Esophagus squamous epithelium (tissue), 5 donors: ENCODE measurements at places on chromosomes 6 and 20. TPM values are rescaled to one million over a fixed set of nuclear protein-coding genes. Genes with fewer than 3 reads are reported as not detected.

GRCh38 chr6:140193269-140193668, 818.8 kb upstream of the CITED2 start:
- no peak overlapping the region for H3K4me3 ChIP-seq
- no peak overlapping the region for H3K27ac ChIP-seq
- H3K4me1 ChIP-seq: no peaks in the 10 kb centered on the region
- no peak for DNase-seq
- H3K36me3 ChIP-seq: no peaks in the 10 kb centered on the region

The UBE2C gene
- 17.8 TPM for total RNA-seq

DNA sequence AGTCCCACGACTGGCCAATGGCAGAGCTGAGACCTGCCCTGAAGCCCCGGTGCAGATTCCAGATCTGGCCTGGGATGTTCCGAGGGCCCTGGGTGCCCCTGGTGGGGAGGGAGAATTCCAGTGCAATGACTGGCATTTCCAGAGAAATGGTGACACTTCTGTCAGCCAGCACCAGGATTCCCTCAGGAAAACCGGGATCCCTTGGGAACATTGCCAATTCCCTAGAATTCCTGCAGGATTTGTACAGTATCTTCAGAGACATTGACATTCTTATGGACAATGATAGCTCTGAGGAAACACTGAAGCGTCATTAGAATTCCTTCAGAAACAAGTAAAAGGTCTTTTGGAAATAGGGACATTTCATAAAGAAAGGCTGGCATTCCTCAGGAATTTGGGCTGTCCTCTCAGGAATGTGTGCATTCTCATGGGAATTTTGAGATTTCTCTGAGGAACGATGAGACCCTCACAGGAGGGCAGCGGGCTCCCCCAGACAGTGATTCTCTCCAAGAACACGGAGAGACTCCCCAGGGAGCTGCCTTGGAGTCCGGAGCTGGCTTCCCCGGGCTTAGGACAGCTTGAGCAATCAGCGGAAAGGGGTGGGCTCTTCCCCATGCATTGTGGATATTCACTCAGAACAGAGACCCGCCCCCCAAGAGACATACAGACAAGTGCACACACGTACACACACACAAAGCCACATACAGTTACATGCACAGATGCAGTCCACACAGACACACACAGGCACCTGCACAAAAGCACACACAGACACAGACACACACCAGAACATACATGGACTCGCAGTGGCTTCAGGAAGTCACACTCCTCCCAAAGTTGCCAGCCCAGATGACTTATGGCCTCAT, 35.2 kb upstream of the BPIFA2 start:
- H3K27me3 ChIP-seq: peaks cover 69% of the 10 kb centered on the region
- H3K4me1 ChIP-seq: peaks cover 7% of the 10 kb centered on the region
- no peak for DNase-seq

- H3K27ac ChIP-seq: no peak overlapping the region
- no peaks in the 10 kb centered on the region for H3K36me3 ChIP-seq
- H3K27me3 ChIP-seq: no peaks in the 10 kb centered on the region
- DNase-seq: no peak
- H3K4me3 ChIP-seq: no peak overlapping the region
Measured at GRCh38 chr6:12075067-12075563, 63.0 kb downstream of the HIVEP1 start.

The HLA-DQA2 gene
- total RNA-seq: not detected

- DNase-seq: no peak
- H3K27ac ChIP-seq: no peak overlapping the region
- no peaks in the 10 kb centered on the region for H3K36me3 ChIP-seq
- H3K4me3 ChIP-seq: no peak overlapping the region
- H3K4me1 ChIP-seq: no peaks in the 10 kb centered on the region
- H3K27me3 ChIP-seq: no peaks in the 10 kb centered on the region
Measured at GRCh38 chr6:163513570-163514166, 99.2 kb downstream of the QKI start.

The TAB2 gene
- total RNA-seq: 29.3 TPM

GRCh38 chr6:163841326-163841725, 426.8 kb downstream of the QKI start:
- DNase-seq: no peak
- H3K36me3 ChIP-seq: no peaks in the 10 kb centered on the region
- H3K4me1 ChIP-seq: no peaks in the 10 kb centered on the region
- no peak overlapping the region for H3K4me3 ChIP-seq
- H3K27me3 ChIP-seq: no peaks in the 10 kb centered on the region

- no peaks in the 10 kb centered on the region for H3K36me3 ChIP-seq
- no peak for DNase-seq
- H3K27me3 ChIP-seq: no peaks in the 10 kb centered on the region
- H3K4me3 ChIP-seq: no peak overlapping the region
Measured at GRCh38 chr20:21288587-21289370, 14.4 kb upstream of the XRN2 start.

DNA sequence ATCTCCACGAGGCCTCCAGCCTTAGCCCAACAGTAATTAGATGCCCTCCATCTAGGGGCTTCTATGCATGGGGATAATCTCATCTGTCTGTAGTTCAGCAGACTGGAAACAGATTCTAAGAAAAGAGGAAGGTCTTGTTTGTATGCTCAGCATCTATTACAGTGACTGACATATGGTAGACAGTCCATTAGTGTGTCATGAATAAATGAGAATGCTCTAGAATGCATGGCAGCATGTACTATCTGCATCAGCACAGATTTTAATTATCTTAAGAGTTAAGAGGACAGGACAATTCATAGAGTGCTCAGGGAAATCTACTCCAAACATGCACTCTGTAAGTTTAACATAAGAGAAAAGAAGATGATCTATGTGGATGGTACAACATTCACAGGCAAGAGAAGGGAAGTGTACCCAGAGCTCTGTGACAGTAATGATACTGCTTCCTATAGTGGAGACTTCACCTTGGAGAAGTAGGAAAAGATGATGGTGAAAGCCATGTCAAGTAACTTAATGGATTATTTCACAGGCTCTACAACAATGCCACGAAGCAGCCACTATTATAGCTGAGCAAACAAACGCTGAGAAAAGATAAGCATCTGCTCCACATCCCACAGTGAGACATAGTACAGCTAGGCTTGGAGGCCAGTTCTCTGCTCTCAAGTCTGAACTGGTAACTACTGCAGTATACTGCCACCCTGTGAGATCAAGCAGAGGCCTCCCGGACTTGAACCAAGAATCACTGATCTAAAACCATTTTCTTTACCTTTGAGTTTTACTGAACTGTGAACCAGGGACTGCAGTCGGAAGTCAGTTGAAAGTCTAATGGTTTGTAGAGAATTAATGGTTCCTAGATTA, 309.2 kb upstream of the SPTLC3 start:
- no peaks in the 10 kb centered on the region for H3K27me3 ChIP-seq
- no peaks in the 10 kb centered on the region for H3K4me1 ChIP-seq
- H3K27ac ChIP-seq: no peak overlapping the region
- no peaks in the 10 kb centered on the region for H3K36me3 ChIP-seq
- no peak for DNase-seq
- H3K4me3 ChIP-seq: no peak overlapping the region

The ENPP4 gene
- total RNA-seq: 3.7 TPM

DNA sequence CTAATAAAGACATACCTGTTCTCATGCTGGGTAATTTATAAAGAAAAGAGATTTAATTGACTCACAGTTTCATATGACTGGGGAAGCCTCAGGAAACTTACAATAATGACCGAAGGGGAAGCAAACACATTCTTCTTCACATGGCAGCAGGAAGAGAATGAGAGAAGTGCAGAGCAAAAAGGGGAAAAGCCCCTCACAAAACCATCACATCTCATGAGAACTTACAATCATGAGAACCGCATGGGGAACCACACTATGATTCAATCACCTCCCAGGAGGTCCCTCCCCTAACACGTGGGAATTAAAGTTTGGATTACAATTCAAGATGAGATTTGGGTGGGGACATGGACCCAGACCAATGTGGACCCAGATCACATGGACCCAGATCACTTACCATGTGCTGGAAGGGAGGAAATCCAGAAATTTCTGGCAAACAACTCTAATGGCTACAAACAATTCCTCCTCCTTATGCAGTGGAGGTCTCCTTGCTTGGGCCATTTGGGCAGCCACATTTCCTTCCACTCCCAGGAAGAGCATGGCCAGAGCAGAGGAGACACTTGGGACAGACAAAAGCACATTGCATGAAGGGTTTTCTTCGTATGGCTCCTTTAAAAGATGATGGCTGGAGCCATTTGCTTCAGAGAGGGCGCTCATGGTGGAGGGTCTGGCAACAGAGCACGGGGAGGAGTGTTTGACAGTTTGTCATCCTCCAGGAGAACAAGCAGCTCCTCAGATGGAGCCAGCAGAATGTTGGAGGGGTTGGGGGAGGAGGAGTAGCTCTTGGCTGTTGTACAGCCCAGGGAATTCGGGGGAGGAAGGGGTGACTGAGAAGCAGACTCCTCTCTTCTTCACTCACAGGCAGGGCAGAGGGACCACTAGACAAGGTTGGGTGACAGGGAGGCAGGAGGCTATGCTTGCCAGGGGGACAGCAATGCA, 30.4 kb downstream of the SERPINB9 start:
- no peak overlapping the region for H3K4me3 ChIP-seq
- H3K27ac ChIP-seq: no peak overlapping the region
- H3K27me3 ChIP-seq: no peaks in the 10 kb centered on the region
- H3K4me1 ChIP-seq: peaks cover 23% of the 10 kb centered on the region
- DNase-seq: no peak

- H3K4me3 ChIP-seq: peak overlapping the region; percentile 85
- H3K36me3 ChIP-seq: no peaks in the 10 kb centered on the region
- no peak for DNase-seq
- H3K27me3 ChIP-seq: no peaks in the 10 kb centered on the region
- H3K27ac ChIP-seq: peak overlapping the region; percentile 90
Measured at GRCh38 chr6:119347466-119348095, 2.0 kb downstream of the MAN1A1 start.

The NRSN1 gene
- total RNA-seq: not detected

GRCh38 chr6:100593522-100593921, 128.8 kb upstream of the SIM1 start:
- no peaks in the 10 kb centered on the region for H3K27me3 ChIP-seq
- peaks cover 41% of the 10 kb centered on the region for H3K36me3 ChIP-seq
- no peak overlapping the region for H3K27ac ChIP-seq
- no peak for DNase-seq
- no peak overlapping the region for H3K4me3 ChIP-seq
- H3K4me1 ChIP-seq: no peaks in the 10 kb centered on the region

The C4B gene
- total RNA-seq: 3.2 TPM

The PGC gene
- not detected for total RNA-seq

GRCh38 chr6:5095236-5095635, 10.1 kb downstream of the PPP1R3G start:
- no peak overlapping the region for H3K4me3 ChIP-seq
- DNase-seq: no peak
- H3K4me1 ChIP-seq: no peaks in the 10 kb centered on the region
- H3K36me3 ChIP-seq: no peaks in the 10 kb centered on the region
- no peaks in the 10 kb centered on the region for H3K27me3 ChIP-seq
- no peak overlapping the region for H3K27ac ChIP-seq

- H3K4me3 ChIP-seq: no peak overlapping the region
- no peak overlapping the region for H3K27ac ChIP-seq
- H3K36me3 ChIP-seq: no peaks in the 10 kb centered on the region
- DNase-seq: no peak
- no peaks in the 10 kb centered on the region for H3K4me1 ChIP-seq
- H3K27me3 ChIP-seq: no peaks in the 10 kb centered on the region
Measured at GRCh38 chr6:155408981-155409380, 46.7 kb downstream of the NOX3 start.

DNA sequence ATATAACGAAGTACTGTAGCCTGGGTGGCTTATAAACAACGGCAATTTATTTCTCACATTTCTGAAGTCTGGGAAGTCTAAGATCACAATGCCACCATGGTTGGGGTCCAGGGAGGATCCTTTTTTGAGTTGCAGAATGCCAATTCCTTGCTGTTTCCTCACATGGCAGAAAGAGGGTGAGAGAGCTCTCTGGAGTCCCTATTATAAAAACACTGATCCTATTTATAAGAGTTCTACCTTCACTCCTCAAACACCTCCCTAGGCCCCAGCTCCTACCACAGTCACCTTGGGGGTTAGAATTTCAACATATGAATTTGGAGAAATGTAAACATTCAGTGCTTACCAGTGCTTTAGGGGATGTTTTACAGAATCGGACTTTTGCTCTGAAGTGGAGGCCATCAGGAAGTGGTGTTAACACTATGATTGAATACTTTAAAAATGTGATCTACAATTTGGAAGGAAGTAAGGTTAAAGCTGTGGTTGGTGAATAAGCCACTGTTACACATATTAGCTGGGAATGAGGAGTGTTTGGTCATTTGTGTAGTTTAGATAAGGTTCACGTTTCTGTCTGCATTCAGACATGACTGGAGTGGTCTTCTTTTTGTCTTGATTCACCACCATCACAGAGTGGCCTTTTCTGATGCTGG, 79.9 kb upstream of the SPTLC3 start:
- no peak overlapping the region for H3K4me3 ChIP-seq
- H3K27me3 ChIP-seq: no peaks in the 10 kb centered on the region
- H3K4me1 ChIP-seq: no peaks in the 10 kb centered on the region
- H3K36me3 ChIP-seq: no peaks in the 10 kb centered on the region
- H3K27ac ChIP-seq: no peak overlapping the region
- no peak for DNase-seq

DNA sequence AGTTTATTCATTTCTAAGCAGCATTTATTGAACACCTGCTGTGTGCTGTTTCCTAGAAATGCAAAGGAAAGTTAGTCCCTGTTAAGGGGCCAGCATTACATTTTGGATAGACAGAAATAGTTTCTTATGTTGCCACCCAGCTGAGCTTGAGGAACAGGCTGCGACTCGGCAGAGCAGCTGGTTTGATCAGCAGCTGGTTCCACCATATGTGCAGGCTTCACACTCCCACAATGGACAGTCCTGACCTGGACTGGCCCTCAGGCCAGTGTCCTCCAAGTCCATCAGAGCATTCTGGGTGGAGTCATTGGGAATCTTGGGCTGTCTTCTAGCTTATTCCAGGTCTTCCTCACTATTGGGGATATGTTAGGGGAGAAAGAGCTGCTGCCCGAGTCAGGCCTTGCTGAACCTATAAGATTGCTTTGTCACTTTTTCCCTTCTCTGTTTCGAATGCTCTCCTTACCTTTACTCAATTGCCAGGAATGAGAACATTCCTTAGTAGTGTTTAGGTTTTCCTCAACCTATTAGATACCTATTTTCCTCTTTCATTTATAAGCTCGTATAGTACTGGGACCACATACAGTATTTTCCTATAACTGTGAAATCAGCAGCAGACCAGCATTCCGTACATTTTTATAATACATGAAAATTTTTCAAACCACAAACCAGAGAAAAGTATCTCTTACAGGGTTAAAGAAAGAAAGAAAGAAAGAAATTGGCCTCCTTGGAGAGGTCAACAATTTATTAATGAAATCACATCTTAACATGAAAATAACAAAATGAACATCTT, 203.0 kb downstream of the FARS2 start:
- no peaks in the 10 kb centered on the region for H3K36me3 ChIP-seq
- no peaks in the 10 kb centered on the region for H3K27me3 ChIP-seq
- H3K4me3 ChIP-seq: no peak overlapping the region
- H3K4me1 ChIP-seq: no peaks in the 10 kb centered on the region
- H3K27ac ChIP-seq: no peak overlapping the region

The SLC22A23 gene
- 40.0 TPM for total RNA-seq

- H3K27ac ChIP-seq: no peak overlapping the region
- DNase-seq: no peak
- no peak overlapping the region for H3K4me3 ChIP-seq
- peaks cover 24% of the 10 kb centered on the region for H3K4me1 ChIP-seq
- H3K27me3 ChIP-seq: no peaks in the 10 kb centered on the region
- no peaks in the 10 kb centered on the region for H3K36me3 ChIP-seq
Measured at GRCh38 chr6:118889163-118889562, 4.8 kb upstream of the ASF1A start.

GRCh38 chr6:11685481-11686093, 93.0 kb downstream of the ADTRP start:
- no peaks in the 10 kb centered on the region for H3K27me3 ChIP-seq
- no peak for DNase-seq
- H3K4me3 ChIP-seq: no peak overlapping the region
- H3K4me1 ChIP-seq: no peaks in the 10 kb centered on the region

The NKAIN2 gene
- total RNA-seq: not detected

The KCNK16 gene
- not detected for total RNA-seq
